ENCODE measurements at places on chromosomes 12 and 14. TPM values are rescaled to one million over a fixed set of nuclear protein-coding genes. Genes with fewer than 3 reads are reported as not detected.

- DNase-seq: no peak
These were observed 895 bp upstream of the PRKAB1 start for GRCh38 chr12:119666900-119667576.

Gene RNF31
- total RNA-seq: 37.8 TPM

DNA sequence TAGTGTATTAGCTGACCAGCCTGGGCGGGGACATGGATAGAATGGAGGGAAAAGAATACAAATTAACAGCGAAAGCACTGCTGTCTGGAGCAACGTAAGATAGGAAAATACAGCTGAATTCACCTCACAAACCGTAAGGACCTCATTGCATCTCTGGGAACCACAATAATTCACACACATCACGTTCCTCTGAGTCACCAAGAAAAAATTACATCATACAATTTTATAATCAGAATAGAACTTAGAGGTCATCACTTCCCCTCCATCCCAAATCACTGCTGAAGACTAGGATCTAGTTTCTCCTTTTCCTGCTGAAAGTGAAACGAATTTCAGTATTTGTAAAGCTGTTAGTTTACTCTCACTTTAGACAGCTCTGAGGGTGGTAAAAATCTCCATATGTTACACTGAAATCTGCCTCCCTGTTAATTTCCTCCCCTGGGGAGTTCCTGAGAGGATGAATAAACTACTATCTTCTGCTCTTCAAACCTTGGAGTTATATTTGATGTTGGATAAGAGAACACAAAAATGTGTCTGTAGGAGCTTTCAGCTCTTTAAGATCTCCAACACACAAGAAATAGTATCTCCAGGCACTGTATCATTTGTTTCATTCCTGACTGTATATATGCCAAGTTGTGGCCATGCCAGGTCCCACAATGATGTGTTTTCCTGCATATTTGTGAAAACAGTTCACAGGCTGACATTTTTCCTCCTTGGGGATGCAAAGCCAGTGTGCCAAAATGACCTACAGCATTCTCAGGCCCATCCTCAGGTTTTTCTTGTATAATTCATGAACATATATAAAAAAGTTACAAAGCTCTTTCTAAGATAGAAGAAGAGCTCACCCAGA, 63.8 kb upstream of the SSTR1 start:
- DNase-seq: peak; percentile 47

- DNase-seq: no peak
These were observed 21.1 kb downstream of the IFNG start for GRCh38 chr12:68138480-68138879.

DNA sequence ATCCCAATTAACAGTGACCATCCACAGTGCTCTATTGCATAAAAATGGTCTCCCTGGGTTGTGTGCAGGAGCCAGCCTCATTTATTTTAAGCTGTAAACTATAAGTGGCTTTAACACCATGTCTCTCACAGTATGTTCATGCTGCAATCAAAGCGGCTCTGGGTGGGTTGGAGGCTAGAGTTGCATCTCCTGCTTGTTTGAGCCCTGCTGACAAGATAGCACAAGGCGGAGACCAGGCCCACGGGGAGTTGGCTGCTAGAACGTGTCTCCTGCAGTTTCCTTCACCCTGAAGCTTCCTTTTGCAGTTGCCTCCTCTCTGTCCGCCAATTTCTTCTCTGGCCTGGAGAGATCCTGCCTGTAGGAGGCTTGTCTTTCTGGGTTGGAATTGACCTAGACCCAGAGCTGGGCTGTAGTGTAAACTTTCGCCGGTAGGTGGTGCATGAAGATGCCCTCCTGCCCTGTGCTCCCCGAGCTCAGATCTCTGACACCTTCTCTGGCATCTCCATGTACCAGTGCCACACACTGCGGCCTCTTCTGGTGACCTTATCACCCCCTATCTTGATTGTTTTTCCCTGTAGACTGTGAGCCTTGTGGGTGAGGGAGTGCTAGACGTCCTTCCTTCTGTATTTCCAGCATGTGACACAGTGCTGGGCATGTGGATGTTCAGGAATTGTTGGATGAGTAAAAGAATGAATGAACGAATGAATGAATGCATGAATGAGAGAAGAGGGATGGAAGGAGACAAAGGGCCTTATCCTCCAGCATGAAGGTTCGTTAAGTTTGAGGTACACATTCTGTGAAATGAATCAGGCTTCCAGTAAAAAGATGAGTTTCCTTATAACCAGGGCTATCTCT, 10.4 kb downstream of the OTUB2 start:
- peak; percentile 62 for DNase-seq

Gene KLRC2
- 17.4 TPM for total RNA-seq

- DNase-seq: peak; percentile 48
These were observed 101.5 kb downstream of the GPR135 start for GRCh38 chr14:59363531-59364226.

GRCh38 chr14:91229743-91230200, 14.7 kb downstream of the GPR68 start:
- DNase-seq: peak; percentile 92

DNA sequence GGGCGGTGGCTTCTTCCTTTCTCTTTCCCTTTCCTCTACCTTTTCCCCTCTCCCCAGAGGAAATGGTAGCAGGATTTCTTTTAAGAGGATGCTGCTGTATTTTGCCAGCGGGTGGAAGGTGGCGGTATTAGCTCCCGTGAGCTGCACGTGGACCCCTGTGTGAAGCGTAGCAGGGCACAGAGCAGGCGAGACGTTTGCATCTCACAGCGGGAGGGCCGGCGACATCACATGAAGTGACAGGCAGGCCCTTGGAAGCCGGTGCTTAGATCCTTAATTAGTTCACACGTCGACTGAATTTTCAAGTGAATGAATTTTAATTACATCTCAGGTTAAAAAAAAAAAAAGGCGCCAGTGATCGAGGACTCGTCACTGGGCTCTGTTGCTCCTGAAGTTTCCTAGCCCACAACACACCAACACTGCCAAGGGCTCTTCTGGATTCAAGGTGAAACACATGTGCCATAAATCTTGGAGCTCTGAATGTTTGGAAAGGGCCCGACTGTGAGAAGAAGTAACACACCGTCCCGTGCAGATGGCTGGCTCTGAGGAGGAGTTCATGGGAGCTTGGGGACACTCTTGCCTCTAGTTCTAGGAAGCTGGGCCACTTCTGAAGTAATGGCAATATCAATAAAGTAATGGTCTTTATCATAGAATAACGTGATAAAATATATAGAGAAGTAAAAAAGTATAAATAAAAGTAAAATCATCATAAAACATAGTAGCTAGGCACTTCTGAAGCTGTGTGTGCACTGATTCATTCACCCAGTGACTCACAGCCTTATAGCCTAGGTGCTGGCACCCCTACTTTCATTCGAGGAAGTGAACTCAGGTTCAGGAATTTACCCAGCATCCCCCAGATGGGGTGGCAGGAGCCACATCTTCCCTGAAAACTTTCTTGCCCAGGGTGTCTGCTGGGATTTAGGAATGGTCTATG, 75.3 kb downstream of the AACS start:
- peak; percentile 38 for DNase-seq

Gene ART4
- total RNA-seq: not detected

GRCh38 chr12:49803693-49804450, 24.3 kb downstream of the NCKAP5L start:
- no peak for DNase-seq

- peak; percentile 58 for DNase-seq
These were observed 6.0 kb downstream of the HDAC7 start for GRCh38 chr12:47813511-47814196.

- no peak for DNase-seq
These were observed 183.7 kb downstream of the BMP4 start for GRCh38 chr14:53772936-53773335.

GRCh38 chr14:94278731-94279130, 14.3 kb downstream of the SERPINA10 start:
- no peak for DNase-seq

DNA sequence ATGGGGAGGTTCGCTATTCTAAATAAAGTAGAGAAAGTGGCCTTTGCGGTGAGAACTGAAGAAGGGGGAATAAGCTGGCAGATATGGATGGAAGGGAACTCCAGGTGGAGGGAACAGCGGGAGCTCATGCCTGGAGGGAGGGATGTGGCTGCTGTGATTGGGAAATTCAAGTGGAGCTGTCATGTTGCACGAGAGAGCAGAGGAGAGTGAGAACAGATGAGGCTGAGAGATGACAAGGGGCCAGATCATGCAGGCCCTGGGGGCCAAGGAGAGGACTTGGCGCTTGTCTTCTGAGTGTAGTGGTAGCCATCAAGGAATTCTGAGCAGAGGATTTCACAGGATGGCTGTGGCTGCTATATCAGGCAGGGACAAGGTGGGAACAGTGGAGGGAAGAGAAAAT, 35.0 kb downstream of the TGFB3 start:
- DNase-seq: peak; percentile 43

DNA sequence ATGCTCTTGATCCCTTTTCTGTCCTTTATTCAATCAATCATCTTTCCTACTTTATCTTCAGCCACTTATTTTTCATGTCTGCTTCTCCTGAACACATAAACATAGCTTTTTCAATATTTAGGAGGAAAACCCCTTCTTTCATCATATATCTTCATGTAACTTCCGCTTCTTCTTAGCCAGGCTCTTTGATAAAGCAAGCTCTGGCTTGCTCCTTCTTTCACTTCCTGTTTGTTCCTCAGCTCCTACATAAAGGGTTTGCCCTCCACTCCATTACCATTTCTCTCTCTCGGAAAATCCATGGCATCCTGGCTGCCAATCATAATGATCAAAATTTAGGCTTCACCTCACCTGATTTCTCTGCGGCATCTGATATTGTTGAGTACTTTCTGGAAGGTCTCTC, 33.7 kb upstream of the HELB start:
- DNase-seq: no peak

Gene REM2
- total RNA-seq: 0.12 TPM

DNA sequence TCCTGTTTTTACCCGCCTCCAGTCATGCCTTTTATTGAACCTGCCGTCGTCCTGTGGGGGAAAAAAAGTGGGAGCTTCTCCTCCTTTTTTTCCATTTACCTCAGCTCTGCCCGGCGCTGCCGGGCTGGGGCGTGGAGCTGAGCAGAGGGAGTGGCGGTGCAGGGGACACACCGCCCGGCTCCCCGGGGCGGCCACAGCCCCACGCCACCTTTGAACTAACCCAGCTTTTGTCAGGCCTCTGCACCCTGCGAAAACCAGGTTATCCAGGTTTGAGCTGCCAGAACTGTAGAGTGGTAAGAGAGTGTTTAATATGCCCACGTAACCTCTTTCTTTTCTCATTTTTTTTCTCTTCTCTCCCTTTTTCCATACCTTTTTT, 161.0 kb upstream of the FKBP4 start:
- no peak for DNase-seq

GRCh38 chr12:131381716-131382430, 329.0 kb upstream of the SFSWAP start:
- DNase-seq: no peak

DNA sequence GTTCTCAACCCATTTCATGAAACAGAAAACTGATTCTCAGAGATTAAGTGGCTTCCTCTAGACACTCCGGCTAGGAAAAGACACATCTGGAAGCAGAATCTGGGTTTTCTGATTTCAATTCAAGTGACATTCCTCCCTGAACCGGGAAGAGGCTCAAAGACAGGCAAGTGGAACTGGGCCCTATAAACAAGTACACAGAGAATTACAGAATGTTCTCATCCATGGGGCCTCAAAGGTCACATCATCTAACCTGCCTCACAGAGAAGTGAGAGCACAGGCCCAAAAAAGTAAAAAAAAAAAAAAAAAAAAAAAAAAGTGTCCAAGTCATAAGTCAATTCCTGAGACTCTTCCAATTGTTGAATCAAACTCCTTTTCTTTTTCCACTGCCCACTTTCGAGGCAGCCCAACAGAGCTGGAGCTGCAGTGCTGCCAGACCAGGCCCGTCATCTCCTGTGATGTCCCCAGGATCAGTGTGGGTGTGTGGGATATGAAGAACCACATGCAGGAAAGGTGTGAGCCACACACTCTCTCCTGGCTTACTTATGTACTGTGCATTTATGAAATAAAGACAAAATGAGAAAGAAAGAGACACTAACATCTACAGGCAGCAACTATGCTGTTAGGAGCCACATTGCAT, 2.8 kb upstream of the KRT1 start:
- DNase-seq: no peak

Gene FOXN4
- total RNA-seq: not detected

Gene HSPB8
- total RNA-seq: 2.9 TPM

DNA sequence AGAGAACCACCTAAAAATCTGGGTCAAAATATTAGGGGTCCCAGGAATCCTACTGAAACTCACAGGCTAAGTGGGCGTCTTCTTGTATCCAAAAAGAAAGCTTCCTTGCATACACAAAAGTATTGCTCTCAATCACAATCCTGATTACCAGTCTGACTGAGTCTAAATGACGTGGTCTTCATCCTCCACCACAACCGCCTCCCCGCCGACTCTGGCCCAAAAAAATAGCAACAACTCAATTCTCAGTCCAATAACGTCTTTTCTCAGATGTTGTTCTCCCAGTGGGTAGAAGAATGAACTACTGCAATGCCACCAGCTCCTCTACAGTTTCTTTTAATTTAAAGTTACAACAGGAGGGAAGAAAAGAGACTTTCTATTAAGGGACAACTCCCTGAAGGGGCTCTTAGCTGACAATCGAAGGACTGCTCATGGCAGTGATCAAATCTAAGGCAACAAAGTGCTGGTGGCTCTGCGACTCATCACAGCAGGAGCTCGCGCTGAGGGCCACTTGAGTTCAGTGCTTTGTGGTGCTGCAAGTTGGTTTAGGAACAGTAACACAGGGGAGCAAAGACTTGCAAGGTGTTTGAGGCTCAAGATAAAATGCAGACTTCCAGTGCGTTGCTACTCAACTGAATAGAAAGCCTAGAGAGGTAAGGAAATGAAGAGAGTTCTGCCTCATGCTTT, 394.1 kb downstream of the BCAT1 start:
- no peak for DNase-seq

Gene RPAP3
- total RNA-seq: 24.6 TPM

- DNase-seq: no peak
These were observed 38.0 kb downstream of the ADCK1 start for GRCh38 chr14:77837926-77838325.

GRCh38 chr12:92467886-92468285, 234.9 kb upstream of the PLEKHG7 start:
- DNase-seq: peak; percentile 10

DNA sequence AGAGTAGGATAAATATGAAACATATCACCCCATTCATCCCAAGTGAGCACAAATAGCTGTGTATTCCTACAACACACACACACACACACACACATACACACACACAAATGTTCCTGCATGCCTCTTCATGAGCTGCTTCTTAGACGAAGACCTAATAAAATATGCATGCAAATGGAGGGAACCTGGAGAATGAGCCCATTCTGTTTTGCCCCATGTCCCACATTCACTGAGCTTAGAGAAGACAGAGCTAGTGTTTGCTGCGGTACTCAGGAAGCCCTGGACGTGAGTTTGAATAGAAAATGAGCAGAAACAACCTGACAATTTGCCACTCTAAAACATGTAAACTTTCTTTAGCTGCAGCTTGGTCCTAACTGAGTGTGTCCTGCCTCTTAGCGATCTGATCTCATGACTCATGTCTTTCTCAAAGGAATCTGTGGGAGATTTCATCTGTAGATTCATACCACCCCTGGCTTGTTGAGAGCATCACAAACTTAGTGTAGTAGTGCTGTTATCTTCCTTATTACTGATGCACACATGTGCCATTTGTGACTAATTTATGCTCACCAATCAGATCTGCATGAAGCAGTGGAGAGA, 86.8 kb downstream of the ITPR2 start:
- DNase-seq: peak; percentile 78

Measured in RPMI7951 (cell line).